ENCODE measurements at places on chromosomes 7 and 10.

DNA sequence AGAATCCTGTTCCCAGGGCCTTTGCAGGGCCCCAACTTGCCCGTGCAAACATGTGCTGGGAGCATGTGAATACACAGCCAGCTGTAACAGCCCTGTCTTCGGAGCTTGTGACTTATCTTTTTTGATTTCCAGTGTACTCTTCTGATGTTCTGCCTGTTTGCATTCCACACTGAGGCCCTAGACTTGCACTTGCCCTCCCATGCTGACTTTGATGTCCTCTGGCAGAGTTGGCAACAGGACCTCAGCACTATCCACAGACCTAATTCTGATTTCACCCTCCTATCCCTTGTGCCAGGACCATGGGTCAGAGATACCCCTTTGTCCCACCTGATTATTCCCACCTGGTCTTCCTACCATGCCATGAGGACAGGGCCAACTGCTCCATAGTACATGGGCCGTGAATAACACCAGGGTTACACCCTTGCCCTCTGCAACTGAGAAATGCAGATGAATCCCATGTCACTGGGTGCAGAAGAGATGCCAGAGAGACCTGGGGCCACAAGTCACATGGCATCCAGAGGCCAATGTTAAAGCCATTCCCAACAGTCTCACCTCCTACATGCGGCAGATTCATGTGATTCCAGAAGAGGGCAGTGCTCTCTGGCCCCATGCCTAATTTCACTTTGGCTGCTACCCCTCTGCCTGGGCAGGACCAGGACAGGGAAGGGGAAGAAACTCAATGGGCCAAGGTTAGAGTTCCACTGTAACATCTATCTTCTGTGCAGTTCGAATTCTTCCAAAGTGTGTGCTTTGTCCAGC, 43.0 kb downstream of the SCRN1 start:
- no peak for DNase-seq

DNA sequence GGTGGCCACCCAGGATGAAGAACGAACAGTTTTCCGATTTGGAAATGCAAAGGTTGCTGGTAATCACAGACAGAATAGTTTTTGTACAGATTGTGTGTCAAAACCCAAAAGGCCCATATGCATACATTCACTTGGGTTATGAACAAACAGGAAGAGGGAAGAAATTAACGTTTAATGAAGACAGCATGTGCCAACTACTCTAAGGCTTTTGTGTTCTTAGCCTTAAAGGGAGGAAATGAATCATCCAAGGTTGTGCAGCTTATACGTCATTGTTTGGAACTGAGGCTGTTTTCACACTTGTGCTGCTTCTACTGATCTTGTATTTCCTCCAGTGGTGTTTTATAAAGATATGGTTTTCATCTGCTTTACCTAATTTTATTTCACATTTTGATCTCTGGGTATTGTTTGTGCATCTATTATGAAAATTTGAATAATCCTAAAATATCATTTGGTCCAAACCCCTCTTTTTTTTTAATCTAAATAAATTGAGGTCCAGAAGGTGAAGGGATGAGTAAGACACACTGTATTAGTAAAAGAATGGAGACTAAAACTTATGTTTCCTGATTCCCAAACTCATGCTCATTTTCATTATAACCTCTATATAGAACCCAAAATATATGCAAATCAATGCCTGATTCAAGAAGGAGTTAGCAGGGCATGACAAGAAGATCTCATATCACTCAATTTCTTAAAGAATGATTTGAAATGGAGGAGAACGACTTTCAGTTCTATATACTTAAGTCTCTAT, 373.1 kb downstream of the THSD7A start:
- no peak for DNase-seq

DNA sequence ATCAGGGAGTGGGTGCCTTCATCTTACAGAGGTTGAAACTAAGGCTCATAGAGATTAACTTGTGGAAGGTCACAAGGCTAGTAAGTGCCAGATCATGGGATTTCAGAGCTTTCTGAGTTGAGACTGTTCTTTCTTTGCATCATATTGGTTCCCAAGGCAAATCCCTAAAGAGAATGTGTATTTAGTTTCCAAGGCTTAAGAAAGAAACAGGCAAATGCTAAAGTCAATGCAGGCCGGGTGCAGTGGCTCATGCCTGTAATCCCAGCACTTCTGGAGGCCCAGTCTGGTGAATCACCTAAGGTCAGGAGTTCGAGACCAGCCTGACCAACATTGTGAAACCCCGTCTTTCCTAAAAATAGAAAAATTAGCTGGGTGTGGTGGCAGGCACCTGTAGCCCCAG, 19.8 kb downstream of the CDK1 start:
- no peak for DNase-seq

DNA sequence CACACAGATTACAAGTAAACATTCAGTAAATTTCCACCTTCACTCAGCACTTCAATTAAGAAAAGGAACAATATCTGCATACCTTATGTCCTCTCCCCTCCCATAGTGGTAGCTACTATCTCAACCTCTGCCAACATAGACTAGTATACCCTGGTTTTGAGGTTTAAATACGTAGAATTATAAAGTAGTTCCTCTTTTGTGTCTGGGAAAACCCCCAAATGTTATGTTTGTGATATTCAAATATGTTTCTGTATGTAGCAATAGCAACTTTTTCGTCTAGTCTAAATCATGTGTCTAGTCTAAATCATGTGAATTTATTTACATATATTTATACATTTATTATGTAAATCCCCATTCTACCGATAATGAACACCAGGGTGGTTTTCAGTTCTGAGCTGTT, 13.2 kb upstream of the CAMK2B start:
- DNase-seq = no peak

GRCh38 chr10:96548589-96548988, 34.9 kb upstream of the TLL2 start:
- no peak for DNase-seq

DNA sequence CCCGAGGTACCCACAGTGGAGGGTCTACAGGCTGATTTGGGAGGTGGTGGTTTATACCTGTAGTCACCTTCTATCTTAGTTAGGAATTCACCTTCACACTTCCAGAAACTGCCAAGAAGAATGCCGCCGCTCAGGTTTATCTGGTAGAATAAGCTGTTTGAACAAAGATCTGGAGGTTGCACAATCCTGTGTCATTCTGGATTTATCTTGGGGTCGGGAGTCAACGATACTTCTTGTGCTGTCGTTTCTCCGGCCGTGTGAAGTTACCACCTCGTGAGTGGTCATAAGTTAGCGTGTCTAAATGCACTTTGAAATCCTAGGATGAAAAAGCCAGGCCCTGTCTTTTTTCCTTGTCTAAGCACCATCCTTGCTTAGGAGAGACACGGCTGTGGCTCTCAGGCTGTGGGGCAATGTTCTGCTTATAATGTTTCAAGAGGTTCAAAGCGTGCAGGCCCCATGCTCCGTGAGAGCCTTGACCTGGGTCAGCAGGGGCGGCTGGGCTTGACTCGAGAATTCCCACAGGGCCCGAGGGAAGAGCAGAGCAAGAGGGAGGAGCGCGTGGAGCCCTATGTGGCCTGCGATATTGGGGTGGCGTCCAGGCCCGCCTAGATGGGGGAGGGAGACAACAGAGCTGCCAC, 35.5 kb downstream of the GRIFIN start:
- DNase-seq = no peak

DNA sequence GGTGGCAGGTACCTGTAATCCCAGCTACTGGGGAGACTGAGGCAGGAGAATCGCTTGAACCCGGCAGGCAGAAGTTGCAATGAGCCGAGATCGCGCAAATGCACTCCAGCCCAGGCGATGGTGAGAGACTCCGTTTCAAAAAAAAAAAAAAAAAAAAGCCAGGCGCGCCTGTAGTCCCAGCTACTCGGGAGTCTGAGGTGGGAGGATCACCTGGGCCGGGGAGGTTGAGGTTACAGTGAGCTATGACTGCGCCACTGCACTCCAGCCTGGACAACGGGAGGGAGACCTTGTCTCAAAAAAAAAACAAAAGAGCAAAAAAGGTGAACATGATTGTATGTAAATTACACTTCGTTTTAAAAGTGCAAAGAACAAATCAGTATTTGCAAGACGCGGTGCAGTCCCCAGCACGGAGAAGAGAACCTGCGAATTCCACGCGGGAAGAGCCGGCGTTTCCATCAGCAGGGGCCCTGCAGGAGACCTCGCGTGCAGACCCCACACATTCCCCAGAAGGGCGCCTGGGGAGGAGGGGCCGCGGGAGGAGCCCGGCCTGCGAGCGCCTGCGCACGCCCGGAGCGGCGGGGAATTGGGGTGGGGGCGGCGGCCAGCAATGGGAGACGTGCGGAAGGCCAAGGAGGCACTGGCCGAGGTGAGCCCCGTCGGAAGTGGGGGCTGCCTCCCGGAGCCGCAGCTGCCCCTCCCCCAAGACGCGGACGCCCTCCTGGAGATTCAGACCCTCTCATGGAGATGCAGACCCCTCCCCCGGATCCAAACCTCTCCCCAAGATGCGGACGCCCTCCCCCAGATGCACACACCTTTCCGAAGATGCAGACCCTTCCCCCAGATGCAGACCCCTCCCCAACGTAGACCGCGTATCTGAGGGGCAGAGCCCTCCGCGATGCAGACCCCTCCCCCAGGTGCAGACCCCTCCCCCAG, 16.7 kb upstream of the SUN1 start:
- no peak for DNase-seq

GRCh38 chr10:35208536-35208935, 81.9 kb downstream of the CREM start:
- no peak for DNase-seq

GRCh38 chr7:41872966-41873365, 170.1 kb upstream of the INHBA start:
- no peak for DNase-seq

GRCh38 chr10:97686962-97687784, at the start of gene AVPI1:
AVPI1 (minus strand) TSS chr10:97687241; CDS start chr10:97679905, 7,336 bp downstream.
- peak; percentile 85 for DNase-seq

GRCh38 chr10:86411281-86411841, 44.8 kb upstream of the GRID1 start:
- DNase-seq = no peak

DNA sequence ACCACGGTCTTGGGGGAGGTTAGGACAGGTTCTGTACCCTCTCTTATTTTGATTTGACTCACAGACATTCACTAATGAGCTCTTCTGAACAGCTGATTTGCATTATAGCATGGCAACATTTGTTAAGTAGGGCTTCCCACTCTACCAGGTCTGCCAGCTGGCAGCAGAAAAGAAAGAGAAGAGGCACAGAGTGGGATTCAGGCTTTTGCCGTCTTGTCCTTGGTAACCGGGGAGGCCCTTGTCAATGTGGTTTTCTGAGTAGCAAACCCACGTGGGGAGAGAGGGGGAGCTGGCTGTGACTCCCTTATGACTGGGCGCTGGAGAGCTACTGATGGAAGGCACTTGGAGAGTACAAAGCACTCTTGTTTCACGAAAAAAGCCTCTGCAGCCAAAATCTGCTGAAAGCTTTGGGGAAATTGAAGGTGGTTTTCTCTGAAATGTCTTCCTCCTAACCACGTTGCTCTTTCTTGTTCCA, 355.3 kb upstream of the GALNT17 start:
- no peak for DNase-seq

DNA sequence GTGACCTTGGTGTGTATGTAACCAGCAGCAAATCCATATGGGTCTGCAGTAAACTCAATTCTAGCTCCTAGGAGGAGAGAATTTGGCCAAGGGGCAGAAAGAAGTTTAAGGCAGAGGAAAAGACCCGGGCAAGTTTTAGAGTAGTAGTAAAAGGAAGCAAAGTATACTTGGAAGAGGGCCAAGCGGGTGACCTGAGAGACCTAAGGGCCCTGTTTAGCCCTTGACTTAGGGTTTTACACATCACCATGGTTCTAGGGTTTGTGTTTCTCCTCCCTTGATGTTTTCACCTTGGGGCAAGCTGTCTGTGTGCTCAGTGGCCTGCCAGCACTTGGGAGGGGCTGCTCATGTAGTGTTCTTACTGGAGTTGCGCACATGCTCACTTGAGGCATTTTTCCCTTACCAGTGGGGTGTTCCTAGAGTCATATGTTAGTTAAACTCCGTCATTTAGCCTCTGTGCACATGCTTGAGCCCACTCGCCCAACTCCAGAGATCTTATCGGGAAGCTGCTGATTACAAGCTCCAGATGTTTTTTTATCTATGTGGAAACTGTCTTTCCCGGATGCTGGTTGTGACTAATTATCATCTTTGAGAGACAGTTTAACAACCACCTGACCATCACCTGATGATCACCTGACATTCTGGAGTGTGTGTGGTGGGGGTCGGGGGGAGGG, 137.6 kb upstream of the PRSS1 start:
- DNase-seq = no peak

DNA sequence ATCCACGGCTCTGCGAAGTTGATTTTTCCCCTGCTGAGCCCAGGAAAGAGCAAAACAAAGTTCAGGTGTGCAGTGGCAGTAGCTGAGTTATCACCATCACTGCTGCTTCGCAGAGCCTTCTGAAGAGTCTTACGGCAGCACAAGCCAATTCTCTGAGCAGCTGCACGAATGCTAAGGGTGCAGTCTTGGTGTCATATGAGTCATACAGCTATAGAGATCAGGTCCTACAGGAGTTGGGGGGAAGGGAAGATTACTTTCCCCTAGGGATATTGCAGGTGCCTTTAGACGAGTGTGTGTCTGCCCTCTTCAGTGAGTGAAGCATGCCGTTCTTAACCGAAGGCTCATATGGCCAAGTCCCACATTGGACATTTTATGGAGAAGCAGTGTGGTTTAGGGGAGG, 227.8 kb downstream of the CELF2 start:
- DNase-seq = no peak

- DNase-seq = no peak
Measured at GRCh38 chr7:24134535-24134934, 149.5 kb upstream of the NPY start.

DNA sequence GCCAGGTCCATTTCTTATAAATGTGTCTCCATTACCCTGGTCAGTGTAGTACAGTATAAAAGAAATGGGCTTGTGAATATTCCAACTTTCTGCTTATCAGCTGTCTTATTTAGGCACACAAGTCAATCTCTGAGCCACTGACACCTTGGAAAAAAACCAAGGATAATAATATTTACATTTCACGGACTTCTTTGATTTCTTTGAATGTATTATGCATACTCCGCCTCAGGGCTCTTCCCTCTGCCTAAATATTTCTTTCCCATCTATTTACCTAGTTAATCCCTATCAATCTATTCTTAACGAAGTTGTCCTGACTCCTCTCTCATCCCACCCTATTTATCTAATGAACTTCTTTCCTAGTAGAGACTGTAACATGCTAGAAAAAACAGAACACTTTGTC, 253.8 kb downstream of the CRPPA start:
- DNase-seq = no peak

DNA sequence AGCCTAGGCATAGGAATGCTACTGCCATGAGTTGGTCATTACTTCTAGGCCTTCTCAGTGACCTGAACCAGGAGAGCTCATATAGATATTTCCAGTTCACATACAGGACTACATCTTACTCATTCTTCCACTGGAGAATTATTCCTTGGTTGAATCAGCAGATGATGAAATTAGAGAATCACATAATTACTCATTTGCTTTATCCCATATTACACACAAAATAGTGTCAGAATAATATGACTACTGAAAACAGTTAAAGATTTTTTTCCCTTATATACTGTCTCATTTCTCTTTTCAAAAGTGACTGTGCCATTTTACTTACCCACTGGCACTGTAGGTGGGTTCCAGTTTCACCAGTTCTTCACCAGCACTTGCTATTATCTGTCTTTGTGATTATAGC, 18.5 kb downstream of the BMS1 start:
- no peak for DNase-seq

All from activated T-helper 1 cell treated with anti-CD3 and anti-CD28 coated beads, Interleukin-2, amount 50 U/mL, for 16 hours (primary cell).